ENCODE measurements at places on chromosomes 2 and 18.

GRCh38 chr2:40128796-40129195 lies 323.1 kb downstream of the SLC8A1 start:
- no peak for DNase-seq

DNA sequence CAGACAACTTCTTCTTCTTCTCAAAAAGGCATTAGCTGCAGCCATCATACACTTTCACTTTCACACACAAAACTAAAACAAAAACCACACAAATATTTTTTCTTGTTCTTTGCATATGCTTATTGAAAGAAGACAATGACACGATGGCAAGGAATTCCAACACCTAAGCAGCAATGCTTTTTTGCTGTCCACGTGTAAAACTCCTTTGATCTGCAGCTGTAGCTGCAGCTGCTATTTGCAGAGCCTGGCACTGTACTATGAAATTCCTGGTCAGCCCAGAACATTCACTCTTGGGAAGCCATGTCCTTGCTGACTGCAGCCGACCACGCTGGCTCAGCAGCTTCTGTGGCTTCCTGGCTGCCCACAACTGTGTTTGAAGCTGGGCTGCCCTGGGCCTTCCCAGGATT lies 316.2 kb downstream of the CDH2 start:
- DNase-seq: no peak

GRCh38 chr2:39642051-39642718 lies 23.5 kb upstream of the TMEM178A start:
- no peak for DNase-seq

GRCh38 chr2:36541891-36542595 lies 55.9 kb downstream of the FEZ2 start:
- no peak for DNase-seq

GRCh38 chr2:241686324-241686649 lies 328 bp downstream of the DTYMK start:
- peak; percentile 40 for DNase-seq

DNA sequence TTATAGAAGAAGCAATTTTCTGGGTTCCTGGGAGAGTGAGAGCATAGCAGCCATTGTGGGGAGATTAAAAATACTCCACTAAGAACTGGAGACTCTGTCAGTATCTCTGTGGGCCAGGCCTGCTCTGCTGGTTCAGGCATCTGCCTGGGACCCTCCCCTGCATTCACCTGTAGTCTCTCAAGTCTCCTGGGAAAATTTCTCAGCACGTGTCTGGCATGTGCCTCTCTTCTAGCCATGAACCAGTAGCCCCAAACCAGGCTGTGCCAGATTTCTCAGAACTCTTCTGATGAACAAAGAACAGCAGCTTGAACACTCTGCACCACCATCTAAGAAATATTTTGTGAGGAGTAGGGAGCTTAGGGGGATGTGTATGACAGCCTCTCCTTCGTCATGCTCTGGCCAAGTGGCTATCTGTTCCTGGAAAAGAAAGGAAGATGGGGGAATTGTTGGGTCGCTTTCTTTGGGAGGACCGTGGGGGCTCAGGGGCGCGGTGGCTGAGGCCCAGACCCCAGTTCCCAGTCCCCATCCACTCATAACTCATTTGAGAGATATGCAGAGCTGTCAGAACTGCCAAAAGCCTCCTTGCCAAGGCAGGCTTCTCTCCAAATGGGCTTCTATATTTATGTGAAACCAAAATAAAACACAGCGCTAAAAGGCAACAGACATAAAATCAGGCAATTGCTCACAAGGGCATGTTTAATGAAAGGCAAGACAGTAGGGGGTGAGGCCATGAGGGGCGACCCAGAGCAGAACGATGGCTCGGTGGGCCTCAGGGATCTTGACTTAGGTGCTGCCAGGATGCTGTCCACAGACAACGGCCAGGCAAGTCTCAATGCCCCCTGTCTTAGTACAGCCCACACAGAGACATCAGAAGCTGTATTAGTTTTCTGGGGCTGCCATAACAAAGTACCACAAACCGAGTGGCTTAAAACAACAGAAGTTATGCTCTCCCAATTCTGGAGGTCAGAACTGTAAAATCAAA lies 114.7 kb upstream of the TNP1 start:
- no peak for DNase-seq

- DNase-seq: no peak
Observed at GRCh38 chr2:69686813-69687212, 43.3 kb upstream of the AAK1 start.

- DNase-seq: no peak
Observed at GRCh38 chr2:178427458-178427857, 23.5 kb downstream of the PRKRA start.

GRCh38 chr2:19796035-19796695 lies 105.6 kb downstream of the TTC32 start:
- no peak for DNase-seq

DNA sequence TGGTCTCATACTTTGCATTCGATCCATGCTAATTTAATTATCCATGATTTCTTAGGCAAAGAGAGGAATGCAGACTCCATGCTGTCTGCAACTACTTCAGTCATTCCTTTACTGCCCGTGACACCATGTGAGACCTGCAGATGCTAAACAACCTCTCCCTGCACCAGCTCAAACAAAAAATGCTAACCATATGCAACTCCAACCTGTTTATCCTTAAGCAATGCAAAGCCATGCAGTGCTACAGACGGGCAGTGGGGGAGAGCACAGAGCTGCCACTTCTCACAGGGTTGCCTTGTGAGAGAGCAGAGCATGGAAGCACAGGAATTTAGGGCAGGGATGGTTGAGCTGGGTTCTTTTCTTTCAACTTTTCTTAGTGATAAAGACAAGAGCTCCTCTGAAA lies 74.9 kb upstream of the KLHL14 start:
- no peak for DNase-seq

DNA sequence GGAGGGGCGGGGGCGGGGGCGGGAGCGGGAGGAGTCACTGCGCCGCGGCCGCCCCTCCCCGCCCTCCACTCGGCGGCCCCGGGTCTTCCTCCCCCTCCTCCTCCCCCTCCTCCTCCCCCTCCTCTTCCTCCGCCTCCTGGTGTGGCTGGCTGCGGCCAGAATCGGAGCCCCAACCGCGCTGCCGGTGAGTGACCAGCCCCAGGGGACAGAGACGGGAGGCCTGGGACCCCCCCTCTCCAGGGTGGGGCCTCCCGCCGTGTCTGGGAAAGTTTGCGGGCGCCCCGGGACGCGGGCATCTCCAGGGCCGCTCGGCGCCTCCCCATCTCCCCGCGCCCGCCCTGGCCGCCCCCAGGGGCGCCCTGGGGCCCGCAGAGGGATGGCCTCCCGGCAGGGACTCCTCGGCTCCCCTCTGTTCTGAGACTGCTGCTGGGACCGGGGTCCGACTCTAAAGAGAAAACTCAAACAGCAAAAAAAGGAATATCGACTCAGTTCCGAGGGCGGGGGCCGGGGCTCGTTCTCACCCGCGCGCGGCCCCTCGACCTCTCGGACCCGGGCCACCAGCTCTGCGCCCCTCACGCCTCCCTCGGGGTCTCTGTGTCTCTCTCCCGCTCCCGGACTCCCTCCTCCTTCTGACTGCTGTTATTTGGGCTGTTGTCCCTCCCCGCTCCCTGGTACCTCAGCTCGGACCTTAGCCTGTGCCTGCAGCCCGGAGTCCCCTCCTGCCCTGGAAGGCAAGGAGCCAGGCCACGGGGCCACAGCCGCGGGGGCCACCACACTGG lies at the start of gene STON1:
Gene STON1 (plus strand): TSS at position 122 of the 779 bp plus-strand sequence. CDS start 50,480 bp downstream, outside the sequence.
- peak; percentile 56 for DNase-seq

DNA sequence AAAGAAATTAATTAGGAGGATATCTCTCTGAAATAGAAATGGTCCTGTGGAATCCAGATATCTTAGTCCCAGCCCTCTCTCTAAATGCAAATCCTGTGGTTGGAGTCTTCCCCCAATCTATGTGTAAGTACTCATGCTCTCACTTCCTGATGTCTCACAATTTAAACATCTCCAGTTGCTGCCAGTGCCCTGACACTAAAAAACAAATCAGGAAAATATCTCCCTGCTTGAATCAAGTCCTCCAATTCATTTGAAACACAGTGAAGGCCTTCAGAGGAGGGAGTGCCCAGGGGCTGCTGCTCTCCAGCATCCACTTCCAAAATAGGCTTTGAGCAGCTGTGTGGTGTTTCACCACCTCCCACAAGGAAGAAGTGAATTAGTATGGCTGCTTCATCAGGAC lies 413.8 kb downstream of the RAD51AP2 start:
- no peak for DNase-seq

All from CD4-positive, CD25-positive, alpha-beta regulatory T cell (primary cell).